T-cell (primary cell): ENCODE measurements at places on chromosomes 12 and 14.

GRCh38 chr12:112616469-112617152 lies 174.9 kb upstream of the RPH3A start:
- DNase-seq = no peak

GRCh38 chr12:11500861-11501230 lies 105.5 kb upstream of the PRB2 start:
- no peak for DNase-seq

DNA sequence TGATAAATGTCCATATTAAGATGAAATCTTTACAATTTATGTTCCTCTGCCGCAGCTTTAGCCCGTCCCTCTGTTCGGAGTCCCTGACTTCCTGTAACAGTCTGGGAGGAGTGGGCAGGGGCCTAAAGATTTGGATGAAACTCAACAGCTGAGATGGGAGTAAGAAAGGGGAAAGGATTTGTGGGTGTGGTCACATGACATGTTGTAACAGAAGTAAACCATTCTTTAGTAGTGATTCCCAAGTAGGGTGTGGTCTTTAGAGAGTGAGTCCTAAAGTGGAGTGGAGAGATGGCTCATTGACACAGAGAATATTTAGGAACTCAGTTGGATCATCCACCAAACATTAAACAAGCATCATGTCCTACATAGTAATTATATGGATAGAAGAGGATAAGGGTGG lies 12.9 kb downstream of the TMEM117 start:
- DNase-seq = no peak

- no peak for DNase-seq
Observed at GRCh38 chr12:122604993-122605392, 77.9 kb downstream of the KNTC1 start.

DNA sequence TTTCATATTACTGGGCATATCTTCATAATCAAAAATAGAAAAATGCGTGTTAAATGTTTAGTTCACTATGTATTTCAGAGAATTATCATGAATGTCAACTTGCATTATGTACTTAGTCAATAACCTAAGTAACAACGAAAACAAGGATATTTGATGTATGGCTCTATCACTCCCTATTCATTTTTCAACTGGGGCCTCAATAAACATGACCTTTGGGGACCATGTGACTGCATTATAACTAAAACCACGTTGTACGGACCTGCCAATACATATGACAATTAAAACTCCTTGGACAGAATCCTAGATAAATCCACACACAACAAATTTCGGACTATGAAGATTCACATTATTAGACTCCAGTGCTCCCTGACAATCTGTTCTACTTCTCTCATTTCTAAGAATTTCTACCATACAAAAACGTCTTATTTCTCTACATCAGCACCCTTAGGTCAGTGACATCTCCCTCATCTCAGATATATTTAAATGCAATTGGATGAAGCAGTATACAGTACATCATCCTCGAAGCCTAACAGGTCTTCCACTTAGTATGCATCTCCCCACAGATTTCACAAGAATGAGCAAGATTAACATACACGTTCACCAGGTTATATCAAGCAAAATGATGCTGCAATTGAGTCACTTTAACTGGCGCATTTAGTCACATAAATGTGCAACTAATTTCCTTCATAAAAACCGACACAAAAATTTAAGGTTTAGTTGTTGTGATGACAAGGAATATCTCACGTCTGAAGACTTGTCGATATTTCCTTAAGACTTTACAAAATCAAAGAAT lies 1.5 kb downstream of the UBE2N start:
- no peak for DNase-seq

DNA sequence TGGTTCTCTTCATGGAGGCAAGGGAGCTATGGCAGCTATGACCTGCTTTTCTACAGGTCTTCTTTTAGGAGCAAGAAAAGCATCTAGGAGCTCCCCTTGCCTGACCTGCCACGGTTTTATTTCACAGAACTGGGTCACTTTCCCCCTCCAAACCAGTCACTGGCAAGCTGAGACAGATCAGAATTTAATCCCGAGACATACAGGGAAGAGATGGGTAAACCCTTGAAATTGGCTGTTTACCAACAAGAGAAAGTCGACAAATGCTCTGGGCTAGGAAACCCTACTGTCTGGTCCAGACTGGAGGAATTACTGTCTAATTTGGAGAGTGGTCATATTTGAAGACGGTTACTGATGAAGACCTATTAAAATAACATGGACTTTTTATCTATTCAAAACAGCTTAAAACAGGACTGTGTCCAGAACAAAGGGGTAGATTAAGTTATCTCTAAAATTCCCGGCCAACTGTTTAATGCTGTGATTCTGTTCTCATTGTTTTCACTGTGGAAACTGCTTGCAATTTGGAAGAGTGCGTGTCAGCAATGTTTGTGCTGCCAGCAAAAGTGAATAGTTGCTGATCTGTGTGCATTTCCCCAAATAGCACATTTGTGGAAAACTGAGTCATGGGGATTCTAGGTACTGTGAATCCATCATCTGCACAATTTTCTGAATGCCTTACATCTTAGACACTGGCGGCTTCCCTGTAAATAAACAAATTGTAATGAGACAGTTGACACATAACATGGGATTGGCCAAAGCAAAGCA lies 73.4 kb upstream of the EEA1 start:
- no peak for DNase-seq

DNA sequence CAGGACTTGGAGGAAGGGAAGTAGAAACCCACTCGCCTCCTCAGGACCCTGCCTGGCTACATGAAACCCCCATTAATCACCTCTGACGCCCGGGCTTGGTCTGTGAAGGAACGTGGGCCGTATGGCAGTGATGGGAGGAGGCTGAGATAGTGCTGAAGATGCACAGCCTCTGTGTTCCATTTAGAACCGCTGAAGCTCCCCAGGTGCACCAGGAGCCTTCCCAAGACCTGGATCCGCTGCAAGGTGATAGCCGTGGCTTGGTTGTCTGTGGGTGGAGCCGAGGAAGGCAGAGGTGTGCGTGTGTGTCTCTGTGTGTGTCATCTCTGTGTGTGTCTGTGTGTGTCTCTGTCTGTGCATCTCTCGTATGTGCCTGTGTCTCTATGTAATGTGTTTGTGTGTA lies 293.1 kb downstream of the CACNA1C start:
- no peak for DNase-seq

DNA sequence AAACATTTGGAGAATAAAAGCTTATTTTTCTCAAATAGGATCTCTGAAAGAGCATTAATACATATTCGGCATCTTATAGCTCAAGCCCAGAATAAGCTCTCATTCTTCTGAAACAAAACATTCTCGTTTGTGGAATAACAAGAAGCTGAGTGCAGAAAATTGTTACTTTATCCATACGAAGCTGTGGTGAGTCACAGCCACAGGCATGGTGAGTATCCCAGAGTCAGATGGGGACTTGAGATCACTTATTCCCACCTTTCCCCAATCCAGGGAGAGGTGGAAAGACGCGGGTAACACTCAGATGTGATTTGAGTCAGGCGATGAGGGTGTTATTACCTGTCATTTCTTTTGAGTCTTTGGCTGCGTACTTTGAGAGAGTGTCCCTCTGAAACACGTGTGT lies 214.6 kb upstream of the TMEM132C start:
- no peak for DNase-seq

DNA sequence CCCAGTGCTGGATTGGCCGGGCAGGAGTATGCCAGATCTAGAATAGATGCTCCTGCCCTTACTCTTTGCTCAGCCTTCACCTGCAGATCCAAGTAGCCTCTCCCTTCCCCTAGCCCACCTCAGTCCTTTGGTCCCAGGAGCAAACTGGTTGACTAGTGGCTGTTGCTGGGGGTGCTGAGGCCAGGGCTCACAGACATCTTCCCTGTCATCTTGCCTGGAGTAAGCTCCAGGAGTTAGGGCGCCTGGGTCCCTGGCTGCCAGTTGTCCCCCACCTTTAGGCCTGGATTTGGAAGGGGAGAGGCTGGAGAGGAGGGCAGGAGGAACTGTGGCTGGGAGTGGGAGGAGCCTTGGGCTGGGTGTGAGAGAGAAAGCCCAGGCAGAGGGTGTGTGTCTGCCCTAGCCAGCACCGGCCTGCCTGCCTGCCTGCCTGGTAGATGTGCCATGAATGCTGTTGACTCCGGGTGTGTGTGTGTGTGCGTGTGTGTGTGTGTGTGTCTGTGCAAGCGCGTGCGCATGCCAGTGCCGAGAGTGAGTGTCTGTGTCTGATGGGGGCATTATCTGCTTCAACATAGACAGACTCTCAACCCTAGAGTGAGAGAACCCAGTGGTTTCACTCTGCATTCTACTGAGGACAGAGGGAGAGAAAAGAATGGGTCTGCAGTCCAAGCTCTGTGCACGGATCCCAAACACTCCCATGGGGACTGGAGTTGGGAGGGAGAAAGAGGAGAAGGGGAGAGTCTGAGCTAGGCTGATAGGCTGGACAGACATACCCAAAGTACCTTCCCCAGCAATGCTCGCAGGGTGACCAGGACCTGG lies 845 bp upstream of the RARG start:
- no peak for DNase-seq

- no peak for DNase-seq
Observed at GRCh38 chr12:15763328-15763727, 25.9 kb downstream of the EPS8 start.

DNA sequence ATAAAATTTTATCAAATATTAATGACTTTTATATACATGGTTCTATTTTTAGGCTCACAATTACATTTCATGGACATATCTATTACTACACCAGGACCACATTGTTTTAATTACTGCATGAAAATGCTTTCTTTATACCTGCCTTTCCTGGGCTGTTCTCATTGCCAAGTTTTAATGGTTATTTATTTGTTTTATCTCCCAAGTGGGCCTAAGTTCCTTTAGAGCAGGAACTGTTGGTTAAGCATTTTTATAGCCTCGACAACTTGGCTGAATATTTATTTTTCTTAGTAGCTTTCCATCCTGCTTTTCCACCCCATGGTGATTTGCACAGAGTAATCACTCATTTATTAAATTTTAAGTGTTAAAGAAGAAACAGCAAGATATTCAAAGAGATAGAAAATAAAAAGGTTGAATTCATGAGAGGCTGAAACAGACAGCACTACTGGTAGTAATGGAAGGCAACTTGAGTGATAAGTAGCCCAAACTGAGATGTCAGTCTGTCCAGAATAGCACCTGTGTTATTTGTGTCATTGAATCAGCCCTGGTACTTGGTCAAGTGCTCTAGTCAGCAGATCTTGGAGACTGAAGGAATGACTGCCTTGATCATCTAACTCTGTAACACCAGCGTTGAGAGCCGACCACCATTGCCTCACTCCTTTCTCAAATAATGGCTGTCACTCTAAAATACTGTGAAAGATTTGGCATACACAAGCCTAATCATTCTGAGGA lies 119.1 kb upstream of the EGLN3 start:
- DNase-seq = no peak

- no peak for DNase-seq
Observed at GRCh38 chr12:48750769-48751356, 34.4 kb upstream of the CCNT1 start.

- no peak for DNase-seq
Observed at GRCh38 chr14:75236901-75237419, 41.7 kb upstream of the FOS start.

DNA sequence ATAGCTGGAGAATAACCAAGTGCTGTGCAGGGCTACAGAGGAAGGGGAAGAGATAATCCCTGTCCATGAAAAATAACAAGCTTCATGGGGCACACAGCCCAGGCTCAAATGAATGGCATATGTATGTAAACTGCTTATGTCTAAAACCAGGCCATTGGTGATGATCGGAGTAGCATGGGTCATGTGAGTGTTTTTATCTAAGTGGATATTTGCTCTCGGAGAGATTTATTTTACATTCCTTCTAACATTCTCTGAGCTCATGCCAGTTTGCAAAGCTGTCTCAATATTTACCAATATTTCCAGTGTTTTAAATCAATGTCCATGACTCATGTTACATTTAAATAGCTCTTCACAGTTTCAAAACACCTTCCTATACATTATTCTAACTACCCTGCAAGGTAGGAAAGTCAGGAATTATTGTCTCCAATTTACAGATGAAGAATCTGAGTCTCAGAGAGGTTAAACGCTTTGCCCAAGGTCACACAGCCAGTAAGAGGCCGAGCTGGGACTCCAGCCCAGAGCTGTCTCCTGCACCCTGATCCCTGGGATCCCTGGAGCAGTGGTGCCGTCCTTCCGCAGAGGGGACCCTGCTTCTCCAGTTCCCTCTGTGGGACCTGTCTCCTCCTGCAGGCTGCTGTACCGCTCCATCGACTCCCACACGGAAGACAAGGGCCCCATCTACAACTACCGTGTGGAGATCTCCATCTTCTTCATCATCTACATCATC lies 186.7 kb upstream of the FKBP4 start:
- no peak for DNase-seq

DNA sequence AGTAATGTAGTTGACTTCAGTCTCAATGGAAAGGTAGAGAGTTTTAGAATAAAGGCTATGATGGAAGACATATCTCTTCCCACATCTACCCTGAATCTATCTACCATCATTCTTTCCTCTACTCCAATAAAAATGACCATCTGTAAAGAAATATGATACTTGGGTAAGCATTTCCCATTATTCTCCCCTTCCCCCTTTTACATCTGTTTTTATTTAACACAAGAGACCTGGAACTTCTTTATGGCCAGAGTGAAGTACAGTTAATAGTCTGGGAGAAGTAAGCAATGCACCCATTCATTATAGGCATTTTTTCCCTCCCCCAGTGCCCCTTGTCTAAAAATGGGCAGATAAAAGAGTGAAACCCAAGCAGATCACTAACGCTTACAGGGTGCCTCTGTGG lies 6.5 kb downstream of the TPH2 start:
- no peak for DNase-seq

DNA sequence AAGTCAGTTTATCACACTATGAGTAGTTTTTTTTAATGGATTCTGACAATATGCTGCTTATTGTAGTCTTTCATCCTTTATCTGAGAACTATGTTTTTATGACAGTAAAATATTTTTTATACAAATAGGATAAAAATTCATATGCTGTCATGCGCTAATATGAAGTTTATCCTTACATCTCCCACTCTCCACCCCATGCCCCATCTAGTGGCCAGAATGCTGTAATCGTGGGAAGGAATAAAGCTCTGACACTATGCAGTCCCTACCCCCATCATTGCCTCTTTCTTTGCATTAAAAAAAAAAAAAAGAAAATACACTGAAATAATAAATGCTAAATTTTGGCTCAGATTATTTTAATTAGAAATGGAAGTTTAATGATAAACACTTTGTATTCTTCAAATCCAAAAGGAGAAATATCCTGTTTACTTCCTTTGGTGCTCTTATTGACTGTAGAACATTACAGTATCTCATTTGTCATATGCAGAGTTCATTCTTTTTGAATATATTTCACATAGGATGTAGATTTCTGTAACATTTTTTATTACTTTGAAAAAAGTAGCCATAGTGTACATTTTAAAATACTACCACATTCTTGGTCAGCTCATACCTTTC lies 145.9 kb upstream of the SLCO1C1 start:
- DNase-seq = no peak
